ENCODE measurements at places on chromosomes 12 and 14.
A peak's percentile ranks its signal among the peaks of the same experiment; 100 is the strongest.

- DNase-seq: no peak
These were observed 131.9 kb downstream of the SMOC1 start for GRCh38 chr14:70011098-70011497.

GRCh38 chr12:124720004-124720680 is 143.5 kb downstream of the SCARB1 start:
- DNase-seq: no peak

DNA sequence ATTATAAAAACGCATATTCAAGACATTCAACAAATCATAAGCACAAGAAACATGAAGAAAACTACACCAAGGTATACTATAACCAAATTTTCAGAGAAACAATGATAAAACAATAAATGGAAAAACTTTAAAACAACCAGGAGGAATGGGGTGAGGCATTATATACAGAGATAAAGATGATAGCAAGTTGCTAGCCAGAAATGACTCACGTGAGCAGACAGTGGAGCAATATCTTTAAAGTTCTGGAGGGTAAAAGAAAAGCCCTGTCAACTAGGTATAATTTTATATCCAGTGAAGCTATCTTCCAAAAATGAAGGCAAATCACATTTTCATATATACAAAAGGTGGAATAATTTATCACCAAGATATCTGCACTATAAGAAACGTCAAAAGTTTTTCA is 97.8 kb upstream of the PCED1B start:
- DNase-seq: no peak

- no peak for DNase-seq
These were observed 76.6 kb upstream of the GZMB start for GRCh38 chr14:24710403-24711112.

- no peak for DNase-seq
These were observed 24.6 kb upstream of the PPP1R12A start for GRCh38 chr12:79959484-79959883.

- peak; percentile 5 for DNase-seq
These were observed 63.7 kb downstream of the ZNF664 start for GRCh38 chr12:124036657-124037109.

GRCh38 chr12:112900298-112901145 is 6.2 kb upstream of the OAS1 start:
- DNase-seq: peak; percentile 30

- no peak for DNase-seq
These were observed 2.4 kb downstream of the EAPP start for GRCh38 chr14:34536951-34537676.

DNA sequence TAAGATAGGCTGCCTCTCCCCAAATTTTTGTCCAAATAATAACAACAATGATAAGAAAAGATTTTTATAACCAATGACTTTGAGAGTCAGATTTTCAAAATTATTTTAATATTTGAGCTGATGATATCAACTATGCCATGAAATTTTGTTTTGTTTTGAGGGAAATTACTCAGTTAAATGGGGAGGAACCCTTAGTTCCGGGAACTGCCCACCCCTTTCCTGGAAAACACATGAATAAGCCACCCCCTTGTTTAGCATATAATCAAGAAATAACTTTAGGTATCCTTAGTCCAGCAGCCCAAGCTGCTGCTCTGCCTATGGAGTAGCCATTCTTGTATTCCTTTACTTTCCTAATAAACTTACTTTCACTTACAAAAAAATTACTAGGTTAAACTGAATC is 61.4 kb downstream of the HMGA2 start:
- DNase-seq: no peak

GRCh38 chr12:67515679-67516340 is 132.7 kb upstream of the DYRK2 start:
- no peak for DNase-seq

DNA sequence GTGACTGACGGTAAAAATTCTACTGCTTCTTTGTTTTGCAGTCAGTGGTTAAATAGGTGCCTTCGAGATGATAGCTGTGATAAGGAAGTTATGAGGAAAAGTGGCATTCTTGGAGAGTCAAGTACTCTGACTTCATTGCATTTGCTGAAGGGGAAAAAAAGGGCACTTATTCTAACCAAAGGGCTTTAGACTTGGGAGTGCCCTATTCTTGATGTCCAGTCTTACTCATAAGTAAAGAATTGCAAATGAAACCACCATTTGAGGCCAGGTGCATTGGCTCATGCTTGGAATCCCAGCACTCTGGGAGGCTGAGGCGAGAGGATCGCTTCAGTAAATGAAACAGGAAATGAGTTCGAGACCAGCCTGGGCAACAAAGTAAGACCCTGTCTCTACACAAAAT is 40.3 kb downstream of the BRAP start:
- no peak for DNase-seq

- DNase-seq: no peak
These were observed 42.6 kb downstream of the UTP20 start for GRCh38 chr12:101322480-101322879.

DNA sequence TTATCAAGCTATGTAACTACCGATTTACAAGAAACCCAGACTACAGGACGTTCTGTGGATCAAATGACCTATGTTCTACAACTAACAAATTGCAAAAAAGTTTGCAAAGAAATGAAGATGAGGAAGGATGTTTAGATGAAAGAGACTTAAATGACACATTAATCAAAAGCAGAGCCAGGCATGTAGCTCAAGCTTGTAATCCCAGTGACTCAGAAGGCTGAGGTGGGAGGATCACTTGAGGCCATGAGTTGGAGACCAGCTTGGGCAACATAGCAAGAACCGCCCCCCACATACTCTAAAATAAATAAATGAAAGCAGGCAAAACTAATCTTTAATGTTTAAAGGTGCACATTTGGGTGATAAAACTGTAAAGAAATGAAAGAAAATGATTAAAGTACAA is 331.9 kb downstream of the BTG1 start:
- no peak for DNase-seq

All from activated CD4-positive, alpha-beta T cell treated with anti-CD3 and anti-CD28 coated beads, Interleukin-2, amount 50 U/mL, for 24 hours (primary cell).